ENCODE measurements at places on chromosomes 4 and X.

DNA sequence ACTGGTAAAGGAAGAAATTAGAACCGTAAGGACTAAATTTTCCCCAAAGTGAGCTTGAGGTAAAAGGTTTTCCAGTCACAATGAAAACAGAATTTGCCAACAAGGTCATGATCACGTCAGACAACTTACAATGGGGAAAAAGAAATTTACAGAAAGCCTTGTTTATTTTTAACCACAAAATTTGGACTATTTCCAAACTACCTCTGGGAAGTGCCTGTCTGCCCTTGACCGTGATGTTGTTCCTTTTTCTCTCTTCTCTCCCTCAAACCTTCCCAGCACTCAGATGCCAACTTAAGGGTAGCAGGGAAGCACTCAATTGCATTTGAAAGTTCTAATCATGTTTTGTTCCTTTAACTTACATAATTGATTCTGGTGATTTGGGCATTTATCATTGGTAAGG lies 32.5 kb downstream of the MEPE start:
- no peak for DNase-seq

- DNase-seq = no peak
Measured at GRCh38 chr4:3384771-3385710, 56.7 kb upstream of the HGFAC start.

GRCh38 chr4:1055721-1056590 lies 44.5 kb downstream of the FGFRL1 start:
- DNase-seq = peak; percentile 68

DNA sequence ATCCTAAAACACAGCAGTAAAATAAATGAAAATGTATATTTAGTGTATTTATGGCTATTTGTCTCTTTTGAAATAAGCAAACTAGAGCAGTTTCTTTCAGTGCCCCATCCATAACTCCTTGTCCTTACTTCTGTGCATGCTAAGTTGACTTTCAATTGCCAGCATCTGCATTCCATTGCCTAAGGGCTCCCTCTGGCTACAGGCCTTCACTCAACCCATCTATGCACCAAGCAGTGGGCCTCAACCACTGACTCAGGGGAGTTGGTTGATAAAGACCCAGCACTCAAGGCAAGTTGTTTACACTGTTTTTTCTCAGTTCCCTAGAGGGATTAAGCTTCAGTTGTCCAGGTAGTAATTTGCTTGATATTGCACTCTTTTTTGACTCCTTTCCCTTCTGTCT lies 265.7 kb downstream of the IQCM start:
- DNase-seq = no peak

DNA sequence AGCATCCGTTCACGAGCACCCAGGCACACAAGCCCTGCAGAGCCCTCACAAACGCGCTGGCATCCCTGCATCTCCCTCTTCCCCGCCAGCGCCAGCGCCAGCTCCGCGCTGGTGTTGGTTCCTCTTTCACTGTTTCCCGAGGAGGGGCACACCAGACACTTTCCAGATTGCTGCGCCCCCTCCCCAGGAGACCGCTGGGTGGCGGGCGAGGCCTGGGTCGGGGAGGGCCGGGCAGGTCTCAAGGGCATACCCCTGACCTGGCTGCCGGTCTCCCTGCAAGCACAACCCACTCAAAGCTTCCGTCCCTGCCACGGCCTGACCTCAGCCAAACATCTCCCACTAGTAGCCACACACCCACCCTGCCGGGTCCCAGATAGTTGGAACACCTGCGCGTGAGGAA lies 2.2 kb upstream of the NKX1-1 start:
- DNase-seq = no peak

GRCh38 chrX:41397219-41397618 lies 49.9 kb upstream of the NYX start:
- DNase-seq = no peak

All from activated T-cell treated with anti-CD3 and anti-CD28 coated beads for 48 hours (primary cell).